Naive thymus-derived CD8-positive, alpha-beta T cell (primary cell): ENCODE measurements at places on chromosomes 5 and 9. TPM values are rescaled to one million over a fixed set of nuclear protein-coding genes. Genes with fewer than 3 reads are reported as not detected.

DNA sequence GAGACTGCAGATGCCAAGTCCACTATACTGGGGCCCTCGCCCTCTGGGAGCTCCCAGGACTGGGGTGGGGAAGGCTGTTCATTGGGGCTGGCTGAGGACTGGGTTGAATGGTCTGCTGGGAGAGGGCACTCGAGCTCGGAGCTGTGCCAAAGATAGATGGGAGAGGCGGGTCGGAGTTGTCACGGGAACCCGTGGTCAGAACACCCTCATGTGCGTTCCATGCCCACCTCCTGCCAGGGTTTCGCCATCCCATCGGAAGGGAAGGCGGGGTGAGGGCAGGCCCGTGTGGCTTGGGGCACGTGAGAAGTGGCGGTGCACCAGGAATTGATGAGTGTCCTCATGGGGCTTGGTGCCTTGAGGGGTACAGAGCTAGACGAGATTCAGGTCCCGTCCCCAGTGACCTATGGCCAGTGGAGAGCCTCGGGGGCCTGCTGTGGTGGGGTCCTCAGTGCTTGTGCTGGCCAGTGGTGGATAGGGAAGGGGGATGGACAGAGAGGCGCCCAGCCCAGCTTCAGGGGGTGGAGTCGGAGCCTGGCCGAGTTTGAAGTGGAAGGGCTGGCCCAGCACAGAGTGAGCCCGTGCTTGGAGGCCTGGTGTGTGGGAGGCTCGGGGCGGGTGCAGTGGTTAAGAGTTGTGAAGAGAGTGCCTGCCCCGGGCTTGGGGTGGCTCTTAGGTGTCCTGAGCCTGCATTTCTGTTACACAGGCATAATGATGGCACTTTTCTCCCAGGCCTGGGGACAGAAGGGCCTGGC lies 4.3 kb downstream of the CACFD1 start:
- no peaks in the 10 kb centered on the region for H3K36me3 ChIP-seq
- H3K4me1 ChIP-seq: peaks cover 10% of the 10 kb centered on the region
- H3K27ac ChIP-seq: no peak overlapping the region
- no peak for DNase-seq

DNA sequence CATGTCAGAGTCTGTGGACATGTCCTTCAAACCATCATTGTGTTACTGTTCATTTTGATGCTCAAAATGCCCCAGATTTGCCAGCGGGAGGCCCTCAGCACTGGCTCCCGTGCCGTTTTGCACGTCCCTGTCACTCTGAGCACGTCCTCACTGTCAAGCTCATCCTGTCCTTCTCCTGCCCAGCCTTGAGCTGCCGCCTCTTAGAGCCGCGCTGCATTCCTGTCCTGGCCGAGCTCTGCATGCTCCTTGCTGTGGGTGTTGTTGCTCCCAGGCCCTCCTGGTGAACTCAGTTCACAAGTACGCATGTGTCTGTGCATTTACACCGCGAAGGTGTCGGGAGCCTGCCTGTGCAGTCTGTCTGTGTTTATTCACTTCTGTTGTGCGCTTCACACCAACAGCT lies 62.2 kb downstream of the WNK2 start:
- H3K4me3 ChIP-seq: no peak overlapping the region
- no peak overlapping the region for H3K27ac ChIP-seq
- H3K27me3 ChIP-seq: peaks cover 2% of the 10 kb centered on the region
- H3K36me3 ChIP-seq: no peaks in the 10 kb centered on the region

- H3K27me3 ChIP-seq: no peaks in the 10 kb centered on the region
- no peaks in the 10 kb centered on the region for H3K36me3 ChIP-seq
- H3K4me3 ChIP-seq: no peak overlapping the region
These were observed 17.6 kb upstream of the TNFSF15 start for GRCh38 chr9:114823441-114823840.

The GARIN3 gene
- total RNA-seq: not detected

The INSL4 gene
- total RNA-seq: not detected

DNA sequence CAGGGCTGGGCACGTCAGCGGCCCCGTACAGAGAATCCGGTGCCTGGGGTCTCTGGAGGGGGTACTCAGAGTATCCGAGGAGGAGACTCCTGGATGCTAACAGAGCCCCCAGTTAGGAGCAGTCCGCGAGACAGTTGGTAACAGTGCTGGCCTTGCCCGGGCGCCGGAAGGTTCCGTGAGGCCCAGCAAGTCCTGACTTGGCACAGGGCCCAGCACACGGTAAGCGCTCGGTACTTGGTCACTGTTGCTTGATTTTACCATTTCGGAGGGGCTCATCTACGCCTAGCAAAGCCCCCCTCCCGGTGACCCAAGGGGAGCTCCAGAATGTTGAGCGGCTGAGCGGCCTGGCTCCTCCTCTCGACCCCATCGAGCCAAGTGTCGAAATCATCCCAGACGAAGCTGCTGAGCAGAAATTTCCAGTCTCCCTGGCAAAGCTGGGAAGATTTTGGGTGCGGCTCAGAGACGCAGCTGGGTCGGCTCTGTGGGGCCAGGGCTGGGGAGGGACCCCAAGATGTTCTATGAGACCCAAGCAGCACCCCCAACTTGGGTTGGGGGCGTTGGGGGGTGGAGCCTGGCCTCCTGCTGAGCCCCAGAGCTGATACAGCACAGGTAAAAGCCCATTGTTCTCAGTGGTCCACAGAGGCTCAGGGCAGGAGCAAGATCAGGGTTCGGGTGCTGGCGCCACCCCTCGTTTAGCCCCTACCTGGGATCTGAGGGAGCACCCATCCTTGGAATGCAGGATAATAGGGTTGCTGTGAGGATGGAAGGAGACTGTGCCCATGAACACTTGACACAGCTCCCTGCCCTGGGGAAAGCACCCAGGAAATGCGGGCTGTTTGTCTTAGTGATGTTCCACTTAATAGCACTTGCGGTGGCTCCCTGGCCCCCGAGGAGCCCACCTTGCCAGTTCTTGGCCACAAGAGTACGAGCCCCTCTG lies 137.2 kb downstream of the C9orf50 start:
- peaks cover 3% of the 10 kb centered on the region for H3K27me3 ChIP-seq
- peak; percentile 23 for DNase-seq
- peak overlapping the region; percentile 22 for H3K27ac ChIP-seq

- peaks cover 27% of the 10 kb centered on the region for H3K4me1 ChIP-seq
- no peaks in the 10 kb centered on the region for H3K27me3 ChIP-seq
- no peak for DNase-seq
- H3K36me3 ChIP-seq: peaks cover 47% of the 10 kb centered on the region
- H3K4me3 ChIP-seq: no peak overlapping the region
These were observed 51.0 kb upstream of the DHFR start for GRCh38 chr5:80705801-80706200.

GRCh38 chr9:33159777-33160127 lies 7.4 kb downstream of the B4GALT1 start:
- H3K36me3 ChIP-seq: peaks cover under 1% of the 10 kb centered on the region
- peak overlapping the region; percentile 97 for H3K27ac ChIP-seq

DNA sequence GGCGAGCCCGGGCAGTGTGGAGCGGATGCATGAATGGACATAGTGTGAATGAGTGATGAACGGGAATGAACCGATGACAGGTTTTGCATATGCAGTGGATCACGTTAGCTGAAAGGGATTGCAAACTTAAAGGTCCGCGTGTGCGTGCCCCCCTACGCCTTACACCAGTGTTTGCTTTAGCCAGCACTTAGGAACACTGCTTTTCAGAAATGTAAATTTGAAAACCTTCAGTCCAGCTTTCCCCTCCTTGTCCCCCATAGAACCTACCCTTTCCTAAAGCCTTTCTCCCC lies 692 bp downstream of the PSAT1 start:
- no peak for DNase-seq
- no peaks in the 10 kb centered on the region for H3K36me3 ChIP-seq
- H3K27me3 ChIP-seq: no peaks in the 10 kb centered on the region
- H3K4me1 ChIP-seq: peaks cover 15% of the 10 kb centered on the region
- H3K4me3 ChIP-seq: peak overlapping the region; percentile 88
- H3K27ac ChIP-seq: peak overlapping the region; percentile 77

DNA sequence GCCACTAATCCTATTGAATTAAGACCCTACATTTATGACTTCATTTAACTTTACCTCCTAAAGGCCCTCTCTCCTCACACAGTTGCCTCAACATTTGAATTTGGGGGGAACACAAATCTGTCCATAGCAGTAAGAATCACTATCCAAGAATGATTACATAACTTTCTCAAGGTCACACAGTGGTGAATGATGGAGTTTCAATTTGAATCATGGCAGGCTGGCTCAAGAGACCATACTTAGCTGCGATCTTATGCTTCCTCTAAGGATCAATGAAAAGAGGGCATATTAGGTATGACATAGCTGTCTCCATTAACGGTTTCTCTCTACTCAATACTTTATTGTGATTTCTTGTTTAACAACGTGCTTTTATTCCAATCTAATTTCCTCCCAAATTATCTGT lies 44.1 kb upstream of the PDE4D start:
- H3K4me1 ChIP-seq: no peaks in the 10 kb centered on the region
- H3K27ac ChIP-seq: no peak overlapping the region
- no peaks in the 10 kb centered on the region for H3K36me3 ChIP-seq

DNA sequence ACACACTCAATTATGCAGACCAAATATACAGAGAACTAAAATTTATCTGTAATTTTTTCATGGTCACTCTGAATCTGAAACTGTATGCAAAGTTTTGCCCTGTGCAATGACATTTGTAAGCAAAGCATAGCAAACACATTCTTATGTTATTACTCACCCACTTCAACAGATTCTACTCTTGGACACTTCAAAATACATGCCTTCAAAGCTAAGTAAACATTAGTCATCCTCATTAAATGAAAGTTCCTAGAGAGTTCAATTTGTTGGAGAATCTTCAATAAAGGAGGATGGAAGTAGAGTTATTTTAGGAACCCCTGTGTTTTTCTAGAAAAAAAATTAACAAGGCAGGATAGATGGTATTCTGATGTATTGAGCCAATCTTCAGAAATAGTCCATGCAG lies 639.7 kb upstream of the C9orf72 start:
- no peaks in the 10 kb centered on the region for H3K36me3 ChIP-seq
- no peaks in the 10 kb centered on the region for H3K4me1 ChIP-seq
- H3K27me3 ChIP-seq: no peaks in the 10 kb centered on the region
- no peak overlapping the region for H3K4me3 ChIP-seq
- no peak overlapping the region for H3K27ac ChIP-seq

DNA sequence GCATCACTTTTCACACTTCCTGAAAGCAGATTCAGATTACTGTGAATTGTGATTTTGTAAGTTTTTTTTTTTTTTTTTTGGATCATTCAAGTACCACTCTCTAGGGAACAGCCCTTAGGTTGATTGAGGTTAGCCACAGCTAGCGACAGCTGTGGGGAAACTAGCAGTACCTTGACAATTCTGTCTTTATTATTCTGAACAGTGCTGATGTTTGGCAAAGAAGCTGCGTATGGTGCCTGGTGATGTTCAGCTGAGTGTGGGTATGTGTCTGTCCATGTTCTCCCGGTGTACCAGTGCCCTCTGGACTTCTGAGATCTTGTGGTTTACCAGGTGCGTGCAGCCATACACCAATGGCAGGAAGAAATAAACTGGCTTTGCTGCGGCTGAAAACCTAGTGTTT lies 117.3 kb upstream of the PLPPR1 start:
- no peak overlapping the region for H3K27ac ChIP-seq
- H3K4me3 ChIP-seq: no peak overlapping the region
- no peak for DNase-seq
- peaks cover 4% of the 10 kb centered on the region for H3K36me3 ChIP-seq
- no peaks in the 10 kb centered on the region for H3K4me1 ChIP-seq

The PCDHGA8 gene
- total RNA-seq: 0.22 TPM

The NR5A1 gene
- not detected for total RNA-seq

- no peaks in the 10 kb centered on the region for H3K36me3 ChIP-seq
- peak overlapping the region; percentile 8 for H3K27ac ChIP-seq
- no peak for DNase-seq
- H3K4me3 ChIP-seq: no peak overlapping the region
- no peaks in the 10 kb centered on the region for H3K27me3 ChIP-seq
These were observed 27.2 kb downstream of the AK3 start for GRCh38 chr9:4713849-4714248.

The ADAMTS13 gene
- 4.0 TPM for total RNA-seq

The GSN gene
- 7.9 TPM for total RNA-seq

The C9orf57 gene
- total RNA-seq: not detected

- peaks cover 9% of the 10 kb centered on the region for H3K4me1 ChIP-seq
- peaks cover 92% of the 10 kb centered on the region for H3K27me3 ChIP-seq
- no peak overlapping the region for H3K27ac ChIP-seq
- no peak overlapping the region for H3K4me3 ChIP-seq
- no peaks in the 10 kb centered on the region for H3K36me3 ChIP-seq
- no peak for DNase-seq
These were observed 6.3 kb downstream of the NR2F1-AS1 start for GRCh38 chr5:93574491-93575305.

DNA sequence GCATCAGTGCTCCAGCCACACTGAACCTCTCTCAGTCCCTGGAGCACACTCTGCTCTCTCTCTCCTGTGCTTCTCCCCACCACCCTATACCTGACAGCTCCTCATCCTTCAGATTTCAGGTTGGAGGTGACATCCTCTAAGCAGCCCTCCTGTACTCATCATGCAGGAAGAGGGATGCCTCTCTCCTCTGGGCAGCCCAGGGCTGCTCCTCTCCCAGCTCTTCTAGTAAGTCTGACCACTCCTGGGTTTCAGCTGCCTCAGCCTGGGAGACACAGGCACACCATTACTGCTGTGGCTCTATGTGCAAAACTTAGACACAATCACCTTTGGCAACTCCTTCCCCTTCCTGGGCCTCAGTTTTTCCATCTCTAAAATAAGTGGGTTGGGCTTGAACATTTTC lies 232.4 kb upstream of the BRINP1 start:
- no peaks in the 10 kb centered on the region for H3K27me3 ChIP-seq
- H3K27ac ChIP-seq: no peak overlapping the region
- no peaks in the 10 kb centered on the region for H3K36me3 ChIP-seq
- no peaks in the 10 kb centered on the region for H3K4me1 ChIP-seq

DNA sequence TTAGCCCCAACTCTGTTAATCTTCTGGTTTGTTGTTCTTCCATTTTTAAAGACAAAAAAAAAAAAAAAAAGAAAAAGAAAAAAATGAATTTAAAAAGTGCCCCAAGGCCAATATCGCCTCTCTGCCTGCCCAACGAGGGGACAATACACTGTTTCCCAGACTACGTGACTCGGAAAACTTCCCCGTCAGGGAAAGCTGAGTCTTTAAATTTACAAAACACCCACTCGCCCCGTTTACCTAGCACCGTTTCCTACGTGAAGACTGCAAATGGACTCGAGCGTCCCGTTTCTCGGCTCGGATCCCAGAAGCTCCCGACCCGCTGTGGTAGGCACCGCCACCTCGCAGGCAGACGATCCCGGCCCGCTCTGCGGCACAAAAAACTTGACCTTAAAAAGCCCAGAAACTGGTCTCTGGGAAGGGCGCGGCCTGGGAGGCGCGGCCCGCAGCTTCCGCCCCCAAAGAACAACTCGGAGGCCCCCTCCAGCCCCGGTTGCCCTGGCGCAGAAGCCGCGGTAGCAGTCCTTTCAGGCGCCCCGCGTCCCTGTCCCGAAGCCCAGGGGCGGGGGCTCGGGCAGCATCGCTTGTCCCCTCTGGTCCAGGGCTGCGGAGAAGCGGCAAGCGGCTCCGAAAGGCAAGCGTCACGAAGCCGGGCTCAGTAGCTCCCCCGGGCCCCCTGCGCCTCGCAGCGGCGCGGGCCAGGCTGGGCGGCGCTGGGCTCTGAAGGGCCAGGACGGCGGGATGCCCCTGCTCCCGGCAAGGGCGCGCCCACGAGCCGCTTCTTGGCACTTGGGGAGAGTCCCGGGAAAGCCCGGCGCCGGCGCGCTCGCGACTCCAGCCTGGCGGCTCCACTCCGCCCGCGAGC lies at the start of gene GCNT4:
GCNT4 (minus strand) TSS at position 367 of the 862 bp plus-strand sequence. CDS start 22,521 bp downstream, outside the sequence.
- H3K36me3 ChIP-seq: peaks cover 3% of the 10 kb centered on the region
- H3K27me3 ChIP-seq: peaks cover 8% of the 10 kb centered on the region
- H3K27ac ChIP-seq: peak within 1 kb of the TSS; percentile 98
- peak within 1 kb of the TSS; percentile 90 for H3K4me3 ChIP-seq
- H3K4me1 ChIP-seq: peaks cover 86% of the 10 kb centered on the region
- DNase-seq: peak; percentile 65

The ZNF782 gene
- total RNA-seq: 11.5 TPM

- H3K4me3 ChIP-seq: peak overlapping the region; percentile 63
- no peak for DNase-seq
- peaks cover 75% of the 10 kb centered on the region for H3K4me1 ChIP-seq
- H3K36me3 ChIP-seq: no peaks in the 10 kb centered on the region
- no peaks in the 10 kb centered on the region for H3K27me3 ChIP-seq
- peak overlapping the region; percentile 14 for H3K27ac ChIP-seq
These were observed 5.0 kb downstream of the TNIP1 start for GRCh38 chr5:151075698-151076331.

The IL33 gene
- not detected for total RNA-seq
